Activated gamma-delta T cell (primary cell): ENCODE measurements at places on chromosomes 1 and 21.

GRCh38 chr21:15433091-15433490 lies 296.7 kb upstream of the USP25 start:
- no peak for DNase-seq

DNA sequence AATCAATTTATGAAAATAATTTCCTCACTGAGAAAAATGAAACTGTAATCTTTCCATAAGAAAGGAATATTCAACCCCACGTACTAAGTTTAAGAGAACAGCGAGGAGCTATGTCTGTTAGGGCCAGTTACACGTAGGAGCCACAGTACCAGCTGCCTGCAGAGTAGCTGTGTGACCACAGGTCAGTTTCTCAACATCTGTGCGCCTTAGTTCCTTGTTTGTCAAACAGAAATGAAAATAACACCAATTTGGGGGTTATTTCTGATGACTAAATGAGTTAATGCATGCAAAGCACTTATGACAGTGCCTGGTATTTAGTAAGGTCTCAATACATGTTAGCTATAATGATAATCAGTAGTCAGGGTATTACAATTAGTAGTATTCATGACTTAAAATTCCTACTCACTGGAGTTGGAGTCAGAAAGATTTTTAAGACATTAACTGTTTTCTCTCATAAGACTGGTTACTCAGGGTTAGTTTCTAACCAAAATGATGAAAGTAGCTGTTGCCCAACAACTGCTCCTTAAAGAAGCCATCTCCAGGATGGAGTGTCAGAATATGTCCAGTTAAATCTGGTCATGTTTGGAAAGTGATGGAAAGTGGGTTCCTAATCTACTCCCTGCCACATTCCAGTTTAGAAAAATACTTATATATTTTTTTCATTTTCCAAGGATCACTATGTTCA lies 85.8 kb upstream of the ZNF648 start:
- no peak for DNase-seq

DNA sequence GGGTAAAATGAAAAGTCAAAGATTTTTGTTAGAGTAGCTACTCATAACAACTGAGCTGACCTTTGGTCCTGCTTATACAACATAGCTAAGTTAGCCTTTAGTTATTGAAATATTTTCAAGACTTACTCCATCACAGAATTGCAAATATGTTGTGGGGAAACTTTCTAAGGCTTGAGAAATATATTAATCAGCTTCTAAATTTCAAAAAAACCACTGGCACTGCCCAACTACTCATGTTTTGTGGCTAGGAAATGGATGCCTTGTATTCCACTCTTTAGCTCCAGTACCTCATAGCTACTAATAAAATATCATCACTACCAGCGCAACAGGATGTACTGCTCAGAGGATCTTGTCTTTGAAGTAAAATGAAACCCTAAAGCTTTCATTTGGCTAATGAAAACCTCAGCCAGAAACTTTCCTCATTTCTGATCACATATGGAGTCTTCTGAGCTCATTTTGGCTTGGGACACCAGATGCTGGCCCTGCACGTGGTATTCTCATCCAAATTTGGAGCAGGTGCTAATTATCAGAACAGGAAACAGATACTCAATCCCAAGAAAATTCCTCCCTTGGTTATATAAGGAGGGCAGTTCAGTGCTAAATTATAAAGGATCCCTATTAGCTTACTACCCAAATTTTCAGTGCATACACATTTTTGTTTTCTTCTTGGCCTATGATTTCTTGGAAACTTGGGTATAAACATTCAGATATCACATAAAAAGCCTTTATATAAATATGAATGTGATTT lies 690.7 kb downstream of the ADGRL2 start:
- no peak for DNase-seq

DNA sequence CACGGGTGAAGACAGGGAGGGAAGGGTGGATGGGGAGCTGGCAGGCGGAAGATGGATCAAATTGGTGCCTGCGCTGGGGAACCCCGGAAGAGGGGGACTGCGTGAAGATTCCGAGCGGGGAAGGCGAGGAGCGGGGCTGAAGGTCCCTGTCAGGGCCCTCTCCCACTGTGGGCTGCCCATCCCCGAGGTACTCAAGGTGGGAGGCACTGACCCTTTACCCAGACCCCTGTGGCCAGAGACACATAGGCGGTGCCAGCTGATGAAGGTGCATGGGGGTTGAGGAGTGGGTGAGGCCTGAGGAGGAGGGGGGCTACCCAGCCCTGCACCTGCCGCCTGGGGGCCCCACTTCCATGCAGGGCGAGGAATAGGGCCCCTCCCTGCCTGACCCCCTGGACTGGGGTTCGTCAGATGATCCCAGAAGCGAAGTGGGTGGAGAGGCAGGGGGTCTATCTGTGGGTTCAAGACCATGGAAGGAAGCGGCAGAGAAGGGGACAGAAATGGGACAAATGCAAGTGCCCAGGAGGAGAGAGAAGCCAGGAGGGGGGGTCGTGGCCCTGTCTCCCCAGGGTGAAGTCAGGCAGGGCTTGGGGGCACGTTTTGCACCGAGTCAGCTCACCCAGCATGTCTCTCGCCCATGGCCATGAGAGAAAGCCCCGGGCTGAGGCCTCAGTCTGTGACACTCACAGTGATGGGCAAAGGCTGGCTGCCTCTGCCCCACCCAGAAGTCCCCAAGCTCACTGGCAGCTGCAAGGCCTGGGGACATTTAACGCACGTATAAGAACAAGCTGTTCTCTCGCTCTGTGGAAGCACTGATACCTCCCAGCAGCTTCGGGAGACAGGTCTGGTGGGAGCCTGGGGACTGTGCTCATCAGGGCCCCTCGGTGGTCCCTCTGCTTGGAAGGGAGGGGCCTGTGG lies 7.0 kb upstream of the MMEL1 start:
- no peak for DNase-seq

DNA sequence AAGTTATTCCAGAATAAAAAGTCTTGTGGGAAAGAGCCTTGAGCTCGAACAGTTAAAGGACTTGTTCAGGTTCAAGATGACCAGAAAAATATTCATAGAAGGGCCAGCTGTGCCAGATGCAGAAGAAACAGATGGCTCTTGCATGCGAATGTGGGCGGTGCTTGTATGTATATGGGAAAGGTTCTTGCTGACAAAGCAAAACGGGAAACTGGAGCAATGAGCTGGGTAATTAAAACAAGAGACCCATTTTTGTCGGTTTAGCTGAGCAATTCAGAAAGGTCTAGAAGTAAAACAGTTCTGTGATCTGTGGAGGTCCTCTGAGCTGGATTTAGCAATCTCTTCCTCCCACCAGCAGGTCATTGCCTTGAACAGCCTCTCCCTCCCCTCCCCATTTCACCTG lies 107.2 kb upstream of the MARK1 start:
- DNase-seq, result no peak

GRCh38 chr1:27122652-27123051 lies 32.3 kb downstream of the SLC9A1 start:
- no peak for DNase-seq

- DNase-seq, result no peak
Observed at GRCh38 chr1:84467298-84467697, 11.8 kb upstream of the RPF1 start.

DNA sequence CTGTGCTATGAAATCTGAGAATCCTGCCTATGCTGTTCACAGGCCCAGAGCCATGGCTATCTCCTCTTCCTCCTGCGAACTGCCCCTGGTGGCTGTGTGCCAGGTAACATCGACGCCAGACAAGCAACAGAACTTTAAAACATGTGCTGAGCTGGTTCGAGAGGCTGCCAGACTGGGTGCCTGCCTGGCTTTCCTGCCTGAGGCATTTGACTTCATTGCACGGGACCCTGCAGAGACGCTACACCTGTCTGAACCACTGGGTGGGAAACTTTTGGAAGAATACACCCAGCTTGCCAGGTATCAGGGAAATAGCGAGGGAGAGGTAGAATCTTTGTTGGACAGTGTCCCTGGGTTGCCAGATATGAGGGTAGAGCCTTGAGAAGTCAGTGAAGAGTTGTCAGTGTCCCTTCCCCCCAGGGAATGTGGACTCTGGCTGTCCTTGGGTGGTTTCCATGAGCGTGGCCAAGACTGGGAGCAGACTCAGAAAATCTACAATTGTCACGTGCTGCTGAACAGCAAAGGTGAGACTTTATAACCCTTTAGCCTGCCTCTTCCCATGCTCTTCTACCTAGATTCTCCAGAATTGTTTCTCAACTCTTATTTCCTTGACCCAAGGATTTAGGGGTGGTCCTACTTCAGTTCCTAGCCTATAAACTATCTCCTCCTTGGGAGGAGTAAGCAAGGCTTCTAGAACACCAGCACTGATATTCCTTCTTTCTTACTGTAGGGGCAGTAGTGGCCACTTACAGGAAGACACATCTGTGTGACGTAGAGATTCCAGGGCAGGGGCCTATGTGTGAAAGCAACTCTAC lies 1.4 kb downstream of the NIT1 start:
- DNase-seq, result no peak

DNA sequence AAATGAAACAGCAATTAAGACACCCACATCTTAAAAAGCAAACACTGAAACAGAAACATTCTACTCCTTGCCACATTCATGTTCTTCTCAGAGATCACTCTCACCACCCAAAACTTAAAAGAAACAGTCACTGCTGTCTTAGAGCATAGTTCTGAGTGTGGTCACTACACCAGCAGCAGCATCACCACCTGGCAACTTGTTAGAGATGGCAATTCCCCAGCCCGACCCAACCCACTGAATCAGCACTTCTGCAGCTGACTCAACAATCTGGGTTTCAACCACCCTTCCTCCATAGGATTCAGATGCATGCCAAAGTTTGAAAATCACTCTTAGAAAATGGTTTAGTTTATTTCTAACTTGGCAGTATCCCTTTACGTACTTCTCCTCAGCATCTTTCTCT lies 126.1 kb downstream of the CDC42BPA start:
- DNase-seq, result no peak

DNA sequence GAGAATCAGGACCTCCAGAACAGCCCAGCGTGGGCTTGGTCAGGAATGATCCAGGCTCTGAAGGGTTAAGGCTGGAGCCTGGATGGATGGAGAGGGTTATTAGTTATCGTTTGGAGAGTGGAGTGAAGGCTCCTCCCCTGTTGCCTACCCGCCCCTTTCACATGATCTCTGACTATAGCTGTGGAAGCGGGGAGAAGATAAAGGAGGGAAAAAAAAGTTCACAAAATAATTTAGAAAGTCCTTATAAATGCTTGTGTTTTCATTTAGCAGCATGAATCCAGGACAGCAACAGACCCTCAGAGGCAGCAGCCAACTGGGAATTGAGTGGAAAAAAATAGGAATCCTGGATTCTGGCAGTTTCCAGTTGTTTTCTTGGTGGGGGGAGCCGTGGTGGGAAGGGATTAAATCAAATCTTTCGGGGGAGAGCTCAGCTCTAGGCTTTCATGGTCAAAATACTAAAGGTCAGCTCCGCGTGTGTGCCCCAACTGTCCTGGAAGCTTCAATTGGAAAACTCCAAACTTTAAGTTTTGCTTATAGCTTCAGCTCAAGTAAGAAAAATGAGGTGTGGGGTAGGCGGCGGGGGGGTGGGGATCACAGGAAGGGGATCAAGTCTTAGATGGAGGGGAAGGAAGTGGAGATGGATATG lies 595 bp upstream of the DDR2 start:
- DNase-seq, result no peak

GRCh38 chr1:108045460-108045859 lies 80.5 kb upstream of the VAV3 start:
- no peak for DNase-seq

DNA sequence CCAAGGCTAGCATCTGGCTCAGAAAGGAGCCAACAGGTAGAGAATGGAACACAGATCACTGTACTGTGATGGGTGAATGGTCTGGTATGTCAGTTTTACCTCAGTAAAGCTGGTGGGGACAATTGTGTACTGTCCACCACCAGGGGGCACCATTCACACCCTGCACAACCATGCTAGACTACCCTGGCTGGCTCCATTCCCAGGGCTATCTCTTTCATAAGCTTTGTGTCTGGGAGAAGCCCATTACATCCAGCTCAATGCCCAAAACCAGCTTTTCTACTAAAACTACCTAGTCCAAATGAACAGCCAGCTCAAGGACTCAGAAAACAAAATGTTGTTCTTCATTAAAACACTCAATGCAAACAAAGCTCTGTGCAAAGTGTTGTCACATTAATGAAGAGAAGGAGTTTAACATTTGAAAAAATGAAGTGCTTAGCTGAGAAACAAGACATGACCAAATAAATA lies 62.0 kb upstream of the RASAL2 start:
- DNase-seq, result no peak

DNA sequence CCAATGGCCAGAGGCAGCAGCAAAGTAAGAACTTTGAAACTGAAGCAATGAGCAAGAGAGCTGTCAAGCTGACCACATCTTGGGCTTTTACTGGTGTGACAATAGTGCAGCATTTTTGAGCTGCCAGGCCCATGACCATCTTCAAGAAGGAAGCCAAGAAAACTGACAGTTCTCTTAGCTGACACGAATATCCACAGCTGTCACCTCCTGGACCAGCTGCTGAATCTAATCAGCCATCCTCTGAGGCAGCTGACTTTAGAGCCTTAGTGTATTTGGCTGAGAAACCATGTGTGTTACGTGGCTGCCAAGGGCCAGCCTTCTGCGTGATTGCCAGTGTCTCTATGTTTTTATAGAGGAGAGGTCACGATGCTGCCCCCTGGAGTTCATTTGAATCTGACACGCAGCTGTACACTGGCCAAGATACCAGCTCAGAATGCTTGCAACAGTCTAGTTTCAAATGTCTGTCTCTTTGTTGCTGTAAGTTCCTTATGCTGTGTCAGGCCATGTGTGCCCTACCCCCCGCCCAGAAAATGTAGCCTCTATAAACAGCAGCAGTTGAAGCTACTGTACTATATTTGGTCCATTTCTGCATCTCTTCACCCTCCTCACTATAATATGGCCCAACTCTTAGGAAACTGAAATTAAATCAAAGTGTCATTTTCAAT lies 39.7 kb downstream of the PALMD start:
- no peak for DNase-seq

GRCh38 chr1:241730031-241730430 lies 78.0 kb downstream of the WDR64 start:
- no peak for DNase-seq

- no peak for DNase-seq
Observed at GRCh38 chr21:33977017-33977720, 61.6 kb upstream of the ATP5PO start.

DNA sequence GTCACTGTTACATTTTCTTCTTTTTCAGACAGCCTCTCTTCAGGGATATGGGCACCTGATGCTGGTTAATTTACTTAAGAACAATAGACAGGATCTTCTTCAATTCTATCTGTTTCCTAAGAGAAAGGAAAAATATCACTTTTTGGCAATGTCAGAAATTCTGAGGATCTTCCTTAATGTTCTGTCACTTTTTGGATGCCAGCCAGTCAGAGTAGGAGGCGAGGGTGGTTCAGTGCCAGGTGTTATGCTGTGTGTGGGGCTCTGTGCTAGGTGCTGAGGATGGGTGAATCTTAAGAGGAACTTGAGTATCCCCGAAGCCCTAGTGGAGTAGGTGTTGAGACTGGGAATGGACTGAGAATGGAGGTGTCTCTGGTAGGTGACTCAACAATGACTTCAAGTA lies 133.5 kb downstream of the UCK2 start:
- no peak for DNase-seq

DNA sequence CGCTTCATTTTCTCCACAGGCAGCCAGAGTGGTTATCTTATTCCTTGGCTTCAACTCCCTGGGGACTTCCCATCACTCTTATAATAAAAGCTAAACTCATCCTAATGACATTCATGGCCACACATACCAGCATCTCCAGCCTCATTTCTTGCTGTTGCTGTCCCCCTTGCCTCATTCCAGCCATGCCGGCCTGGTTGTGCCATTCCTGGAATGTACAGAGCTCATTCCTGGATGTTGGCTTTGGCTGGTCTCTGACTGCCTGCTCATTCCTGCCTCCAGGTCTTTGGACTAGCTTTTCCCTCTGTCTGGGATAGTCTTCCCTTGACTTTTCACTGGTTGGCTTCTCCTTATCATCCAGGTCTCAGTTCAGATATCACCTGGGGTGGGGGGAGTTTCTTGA lies 2.4 kb upstream of the PEF1 start:
- DNase-seq, result no peak

- DNase-seq, result no peak
Observed at GRCh38 chr21:15219039-15219438, 154.2 kb upstream of the NRIP1 start.
